ENCODE measurements at places on chromosomes 11 and 22. TPM values are rescaled to one million over a fixed set of nuclear protein-coding genes. Genes with fewer than 3 reads are reported as not detected.
A peak's percentile ranks its signal among the peaks of the same experiment; 100 is the strongest.

DNA sequence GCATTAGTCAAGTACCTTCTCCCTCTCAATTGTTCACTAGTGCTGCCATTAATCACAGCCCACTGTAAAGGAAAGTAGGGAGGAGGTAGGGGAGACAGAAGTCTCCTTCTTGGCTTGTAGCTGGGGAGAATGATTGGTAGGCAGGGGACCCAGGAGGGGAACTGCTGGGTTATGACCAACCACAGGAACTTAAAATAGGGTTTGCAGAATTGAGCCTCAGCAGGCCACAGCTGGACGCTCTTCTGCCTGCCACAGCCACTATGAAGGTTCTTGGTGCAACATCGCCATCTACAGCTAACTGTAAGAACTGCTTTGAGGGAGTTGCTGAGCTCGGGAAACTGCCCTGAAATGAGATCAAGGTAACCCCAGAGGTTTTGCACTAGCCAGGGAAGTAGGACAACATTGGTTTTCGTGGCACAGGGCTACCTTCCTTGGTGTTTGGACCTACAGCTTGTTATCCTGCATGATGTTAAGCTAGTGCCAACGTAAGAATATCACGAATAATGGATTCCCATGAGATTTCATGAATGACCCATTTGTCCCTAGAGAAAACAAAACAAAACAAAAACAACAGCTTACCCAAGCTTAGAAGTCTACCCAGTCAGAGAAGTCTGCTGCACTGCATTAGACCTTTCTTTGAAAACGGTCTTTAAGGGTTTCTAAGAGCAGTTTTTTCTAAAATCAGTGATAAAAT is 787.1 kb upstream of the API5 start:
- DNase-seq, result peak; percentile 49

Gene OTOG
- not detected for total RNA-seq

Gene IGSF9B
- total RNA-seq, result 0.81 TPM

Gene KRTAP5-8
- not detected for total RNA-seq

Data from hematopoietic multipotent progenitor cell (in vitro differentiated cells).